Activated T-cell treated with anti-CD3 and anti-CD28 coated beads, Interleukin-2, amount 50 U/mL, for 1 hour (primary cell): ENCODE measurements at places on chromosomes 13 and 19.

DNA sequence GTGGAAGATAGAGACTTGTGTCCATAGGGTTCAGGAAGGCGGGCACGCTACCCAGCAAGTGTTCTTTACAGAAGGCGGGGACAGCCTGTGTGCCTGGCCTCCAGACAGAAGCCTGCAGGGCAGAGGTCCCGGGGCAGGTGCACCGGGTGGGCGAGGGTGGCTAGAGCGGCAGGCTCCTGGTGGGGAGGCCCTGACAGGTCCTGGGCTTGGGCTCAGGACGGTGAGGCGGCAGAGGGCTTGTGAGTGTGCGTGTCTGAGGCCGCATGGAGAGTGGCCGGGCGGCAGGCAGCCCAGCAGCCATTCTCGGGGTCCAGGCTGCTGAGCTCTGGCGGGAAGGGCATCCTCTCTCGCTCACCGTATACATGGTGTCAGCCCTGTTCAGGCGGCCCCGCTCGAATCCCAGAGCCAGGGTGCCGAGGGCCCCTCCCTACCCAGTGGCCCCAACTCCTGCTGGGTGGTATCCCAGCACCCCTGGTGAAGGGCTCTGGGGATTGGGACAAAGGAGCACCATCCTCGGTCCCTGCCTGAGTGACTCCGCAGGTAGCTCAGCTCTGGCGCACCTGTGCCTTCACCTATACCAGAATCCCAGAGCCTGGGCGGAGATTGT, 3.0 kb upstream of the AMH start:
- DNase-seq = no peak

GRCh38 chr19:2207991-2208860, 27.9 kb downstream of the PLEKHJ1 start:
- no peak for DNase-seq

DNA sequence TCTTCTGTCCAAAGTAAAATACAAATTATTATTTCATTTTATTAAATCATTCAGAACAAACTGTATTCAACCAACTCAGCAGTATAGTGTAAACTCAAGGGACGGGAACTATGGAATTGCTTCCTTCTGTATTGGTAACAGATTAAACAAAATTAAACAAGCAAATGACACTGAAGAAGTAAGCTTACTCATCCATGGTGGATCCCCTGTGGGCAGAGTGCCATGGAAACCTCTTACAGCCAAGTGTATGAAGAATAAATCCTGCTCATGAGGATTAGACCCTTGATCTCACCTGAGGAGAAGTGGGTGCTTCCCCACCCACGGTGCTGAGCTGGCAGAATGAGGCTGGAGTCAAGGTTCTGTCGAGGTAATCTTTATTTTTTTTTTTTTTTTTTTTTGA, 18.0 kb upstream of the RFXAP start:
- DNase-seq = no peak

GRCh38 chr19:37654629-37655300, 500 bp downstream of the ZFP30 start:
- peak; percentile 38 for DNase-seq

GRCh38 chr13:79401259-79402070, 4.6 kb downstream of the RBM26 start:
- DNase-seq = no peak
